ENCODE measurements at places on chromosomes 2 and 18.

- no peak for DNase-seq
These were observed 225.4 kb upstream of the ID2 start for GRCh38 chr2:8456151-8457091.

GRCh38 chr2:227052879-227053278, 111.1 kb downstream of the COL4A4 start:
- no peak for DNase-seq

- DNase-seq: no peak
These were observed 48.6 kb upstream of the MSTN start for GRCh38 chr2:190111166-190111565.

DNA sequence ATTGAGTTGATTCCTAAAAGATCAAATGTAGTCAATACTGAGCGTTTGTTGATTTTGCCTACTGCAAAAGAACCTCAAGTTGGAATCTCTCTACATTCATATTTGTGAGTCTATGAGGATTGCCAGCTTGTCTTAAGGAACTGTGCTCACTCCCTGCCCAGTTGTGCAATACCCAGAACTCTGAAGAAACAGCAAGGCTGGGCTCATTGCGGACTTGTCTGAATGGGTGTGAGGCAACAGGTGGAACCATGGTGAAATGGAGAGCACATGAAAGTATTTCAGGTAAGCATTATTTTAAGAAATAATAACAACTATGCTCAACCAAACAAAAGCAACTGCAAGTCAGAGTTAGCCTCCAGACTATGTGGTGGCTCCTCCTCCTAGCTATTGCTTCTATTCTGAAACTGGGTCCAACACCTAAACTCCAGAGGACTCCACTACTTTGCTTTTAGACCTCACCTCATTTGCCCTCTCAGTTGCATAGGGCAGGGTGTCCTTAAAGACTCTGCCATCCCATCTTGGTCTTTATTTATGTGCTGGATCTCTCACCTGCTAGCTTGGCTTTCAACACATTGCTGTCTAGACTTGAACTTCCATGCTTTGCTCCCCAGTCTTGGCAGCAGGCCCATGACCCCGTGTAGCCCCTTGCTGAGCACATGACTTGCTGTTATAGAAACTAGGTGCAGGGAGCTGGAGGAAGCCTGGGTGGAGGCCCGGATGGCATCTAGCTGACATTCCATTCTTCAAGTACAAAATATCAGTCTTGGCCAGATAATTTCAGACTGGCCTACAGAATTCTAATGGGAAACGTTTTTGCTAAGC, 94.8 kb upstream of the ARL5A start:
- no peak for DNase-seq

GRCh38 chr18:35005963-35006577, 35.1 kb upstream of the MAPRE2 start:
- no peak for DNase-seq

DNA sequence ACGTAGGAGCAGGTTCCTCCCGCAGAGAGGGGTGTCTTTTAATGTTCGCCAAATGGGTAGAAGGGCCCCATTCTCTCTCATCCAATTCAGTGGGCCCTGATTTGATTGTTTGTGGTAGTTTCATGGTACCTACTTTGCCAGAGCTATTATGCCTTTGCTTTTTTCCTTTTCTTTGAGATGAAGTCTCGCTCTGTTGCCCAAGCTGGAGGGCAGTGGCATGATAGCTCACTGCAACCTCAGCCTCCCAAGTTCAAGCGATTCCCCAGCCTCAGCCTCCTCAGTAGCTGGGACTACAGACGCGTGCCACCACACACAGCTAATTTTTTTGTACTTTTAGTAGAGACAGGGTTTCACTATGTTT, 59.7 kb downstream of the DDX1 start:
- DNase-seq: no peak

- DNase-seq: no peak
These were observed 7.0 kb upstream of the FAM178B start for GRCh38 chr2:96993367-96993766.

DNA sequence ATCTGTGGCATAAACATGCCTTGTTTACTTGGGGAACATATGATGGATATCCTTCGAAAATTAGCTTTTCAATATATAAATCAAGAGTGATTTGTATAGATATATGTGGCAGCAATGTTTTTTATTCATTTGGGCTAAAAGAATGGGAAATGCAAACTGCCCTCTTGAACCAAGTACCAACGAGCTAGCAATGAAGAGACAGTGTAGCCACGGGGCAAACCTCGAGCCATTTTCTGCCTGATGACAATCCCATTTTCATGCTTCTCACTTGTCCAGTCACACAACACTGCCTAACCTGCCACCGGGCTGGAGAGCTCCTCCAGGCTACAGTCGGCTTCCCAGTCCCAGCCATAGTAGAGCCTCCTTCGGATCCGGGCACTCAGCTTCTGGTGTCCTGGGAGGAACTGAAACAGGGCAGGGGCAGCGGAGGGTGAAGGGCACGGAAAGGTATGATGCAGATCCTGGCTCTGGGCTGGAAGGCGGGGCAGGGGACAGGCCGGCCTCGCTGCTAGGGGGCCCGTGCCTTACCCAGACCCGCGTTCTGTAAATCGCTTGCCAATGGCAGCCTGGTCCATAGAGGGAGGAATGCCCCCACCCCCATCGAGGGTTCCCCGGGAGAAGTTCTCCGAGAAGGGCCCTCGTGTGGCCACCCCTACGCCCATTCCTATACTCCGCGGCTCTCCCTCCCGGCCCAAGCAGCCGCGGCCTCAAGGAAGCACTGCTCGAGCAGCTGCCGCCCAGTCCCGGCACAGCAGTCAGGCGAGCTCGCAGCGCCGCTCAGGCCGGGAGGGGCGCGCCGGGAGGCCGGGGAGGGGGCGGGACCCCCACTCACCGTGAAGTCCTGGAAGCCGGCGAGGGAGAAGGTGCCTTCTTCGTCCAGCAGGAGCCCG, 552 bp downstream of the CNPPD1 start:
- DNase-seq: peak; percentile 48

DNA sequence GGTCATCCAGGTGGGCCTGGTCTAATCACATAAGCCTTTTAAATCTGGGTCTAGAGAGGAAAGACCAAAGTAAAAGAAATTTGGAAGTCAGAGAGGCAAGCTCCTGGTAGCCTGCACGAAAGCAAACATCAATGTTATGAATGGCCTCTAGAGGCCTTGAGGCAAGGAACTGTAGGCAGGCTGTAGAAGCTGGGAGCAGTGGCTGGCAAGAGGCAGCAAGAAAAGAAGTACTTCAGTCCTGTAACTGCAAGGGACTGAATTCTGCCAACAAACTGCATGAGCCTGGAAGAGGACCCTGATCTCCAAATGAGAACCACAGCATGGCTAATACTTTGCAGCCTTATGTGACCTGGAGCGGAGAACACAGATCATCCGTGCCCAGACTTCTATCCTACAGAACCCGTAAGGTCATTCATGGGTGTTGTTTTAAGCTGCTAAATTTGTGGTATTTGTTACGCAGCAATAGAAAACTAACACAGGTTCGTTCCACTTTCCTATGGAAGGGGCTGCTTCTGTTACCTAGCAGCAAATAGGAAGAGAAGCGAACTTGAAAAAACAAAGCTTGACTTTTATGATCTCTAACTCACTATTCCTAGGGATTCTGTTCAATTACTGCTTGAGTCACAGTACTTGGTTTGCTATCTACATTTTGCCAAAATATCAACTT, 1.2 kb downstream of the IMMT start:
- DNase-seq: no peak
